ENCODE measurements at places on chromosomes 7 and 10. TPM values are rescaled to one million over a fixed set of nuclear protein-coding genes. Genes with fewer than 3 reads are reported as not detected.

ZNF22 gene
- 19.6 TPM for total RNA-seq

LRIT1 gene
- total RNA-seq = not detected

LAMB1 gene
- total RNA-seq = 120 TPM

PPIA gene
- 835 TPM for total RNA-seq

CYP3A4 gene
- total RNA-seq = not detected

HSPA14 gene
- 11.5 TPM for total RNA-seq

NANOS1 gene
- total RNA-seq = 1.9 TPM

CARD11 gene
- total RNA-seq = 1.9 TPM

ECHDC3 gene
- total RNA-seq = 9.6 TPM

HABP2 gene
- total RNA-seq = not detected

SLK gene
- total RNA-seq = 47.0 TPM

SMIM30 gene
- total RNA-seq = 33.5 TPM

ATP6V1F gene
- 84.8 TPM for total RNA-seq

ALDH18A1 gene
- 50.8 TPM for total RNA-seq

RET gene
- 2.5 TPM for total RNA-seq

PANK1 gene
- total RNA-seq = 1.4 TPM

PON3 gene
- 5.5 TPM for total RNA-seq

SPDYE11 gene
- not detected for total RNA-seq

DKK1 gene
- total RNA-seq = 0.96 TPM

PVRIG gene
- 2.1 TPM for total RNA-seq

RPEL1 gene
- total RNA-seq = not detected

MAD1L1 gene
- 35.8 TPM for total RNA-seq

DEPP1 gene
- total RNA-seq = 254 TPM

NPSR1 gene
- not detected for total RNA-seq

NAT16 gene
- total RNA-seq = not detected

TCERG1L gene
- not detected for total RNA-seq

GDF2 gene
- not detected for total RNA-seq

NEBL gene
- total RNA-seq = 4.3 TPM

WNT8B gene
- total RNA-seq = not detected

CUZD1 gene
- total RNA-seq = 0.58 TPM

EBLN1 gene
- total RNA-seq = not detected

SNCG gene
- total RNA-seq = 70.0 TPM

CYP3A5 gene
- total RNA-seq = not detected

UPK3B gene
- 1.7 TPM for total RNA-seq

SFMBT2 gene
- total RNA-seq = 20.3 TPM

ELFN1 gene
- 4.8 TPM for total RNA-seq

WDR86 gene
- total RNA-seq = 4.4 TPM

PALD1 gene
- 11.5 TPM for total RNA-seq

GRID2IP gene
- 0.39 TPM for total RNA-seq

SLC29A4 gene
- total RNA-seq = 2.2 TPM

TMEM130 gene
- 20.8 TPM for total RNA-seq

KCNIP2 gene
- 3.9 TPM for total RNA-seq

CDK14 gene
- total RNA-seq = 72.4 TPM
